ENCODE measurements at places on chromosomes 12 and 14. TPM values are rescaled to one million over a fixed set of nuclear protein-coding genes. Genes with fewer than 3 reads are reported as not detected.

GRCh38 chr12:107396991-107397390, 288.6 kb upstream of the PWP1 start:
- no peaks in the 10 kb centered on the region for H3K36me3 ChIP-seq
- no peaks in the 10 kb centered on the region for H3K27me3 ChIP-seq
- no peak overlapping the region for H3K27ac ChIP-seq
- H3K4me1 ChIP-seq: no peaks in the 10 kb centered on the region

GRCh38 chr12:6444704-6445688, at the start of gene CD27:
Gene CD27 (plus strand): TSS chr12:6444955. CDS start chr12:6445096, 141 bp downstream.
- H3K27me3 ChIP-seq: no peaks in the 10 kb centered on the region
- H3K27ac ChIP-seq: no peak within 1 kb of the TSS
- no peak within 1 kb of the TSS for H3K4me3 ChIP-seq
- peaks cover 4% of the 10 kb centered on the region for H3K4me1 ChIP-seq

The KRT71 gene
- not detected for polyA plus RNA-seq

DNA sequence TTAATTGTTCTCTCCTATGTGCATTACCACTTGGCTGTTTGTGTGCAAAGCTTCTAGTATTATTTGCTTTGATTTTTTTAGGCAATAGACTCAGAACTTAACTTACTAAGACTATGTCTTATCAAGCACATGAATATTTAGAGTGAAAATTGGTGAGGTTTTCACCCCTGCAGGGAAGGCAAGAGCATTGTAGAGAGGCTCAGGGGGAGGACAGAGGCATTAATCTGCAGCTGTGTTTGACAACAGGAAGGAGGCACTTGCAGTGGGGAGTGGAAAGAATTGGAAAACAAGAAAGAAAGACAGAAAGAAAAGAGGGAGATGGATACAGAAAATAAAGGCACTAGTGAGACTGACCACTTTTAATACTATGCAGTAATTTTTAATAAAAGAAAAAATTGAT, 431.6 kb downstream of the PDZRN4 start:
- DNase-seq: peak; percentile 12
- no peaks in the 10 kb centered on the region for H3K4me1 ChIP-seq
- H3K36me3 ChIP-seq: no peaks in the 10 kb centered on the region
- no peaks in the 10 kb centered on the region for H3K27me3 ChIP-seq

- no peaks in the 10 kb centered on the region for H3K4me1 ChIP-seq
- H3K27me3 ChIP-seq: no peaks in the 10 kb centered on the region
- no peak overlapping the region for H3K4me3 ChIP-seq
- H3K27ac ChIP-seq: no peak overlapping the region
- H3K36me3 ChIP-seq: no peaks in the 10 kb centered on the region
- no peak for DNase-seq
Measured at GRCh38 chr14:26293909-26294308, 303.9 kb downstream of the NOVA1 start.

DNA sequence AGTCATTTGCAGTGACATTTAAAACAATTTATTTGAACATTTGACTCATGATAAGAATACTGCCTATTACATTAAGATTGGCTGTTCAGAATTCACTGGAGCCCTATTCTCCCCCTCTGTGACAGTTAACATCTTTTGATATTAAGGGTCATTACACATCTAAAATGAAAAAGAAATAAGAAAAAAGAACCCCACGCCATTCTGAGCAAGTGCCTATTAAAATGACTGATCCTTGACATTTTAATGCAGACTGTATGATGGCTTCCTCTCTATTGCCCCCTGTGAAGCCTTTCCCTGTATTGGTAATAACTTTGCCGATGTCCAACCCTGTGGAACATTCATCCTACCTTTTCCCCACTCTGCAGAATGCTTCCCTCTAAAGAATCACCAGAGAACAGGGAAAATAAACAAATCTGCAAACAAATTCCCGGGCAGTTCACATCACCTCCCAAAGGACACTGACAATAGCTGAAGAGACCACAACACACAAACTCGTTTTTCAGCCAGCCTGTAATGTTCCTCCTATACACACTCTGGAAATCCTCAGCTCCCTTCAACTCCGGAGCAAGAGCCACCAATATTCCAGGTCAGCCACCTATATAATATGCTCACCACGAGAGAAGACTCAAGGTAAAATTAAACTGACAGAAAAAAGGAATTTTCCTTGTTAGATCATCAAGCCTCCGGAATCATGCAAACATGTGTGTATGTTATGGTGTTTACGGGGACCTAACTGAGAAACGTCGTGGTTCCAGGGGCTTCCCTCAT, 2.1 kb downstream of the NIN start:
- peak overlapping the region; percentile 74 for H3K27ac ChIP-seq
- DNase-seq: peak; percentile 25
- H3K4me1 ChIP-seq: peaks cover 27% of the 10 kb centered on the region
- peaks cover 11% of the 10 kb centered on the region for H3K36me3 ChIP-seq
- H3K27me3 ChIP-seq: no peaks in the 10 kb centered on the region

DNA sequence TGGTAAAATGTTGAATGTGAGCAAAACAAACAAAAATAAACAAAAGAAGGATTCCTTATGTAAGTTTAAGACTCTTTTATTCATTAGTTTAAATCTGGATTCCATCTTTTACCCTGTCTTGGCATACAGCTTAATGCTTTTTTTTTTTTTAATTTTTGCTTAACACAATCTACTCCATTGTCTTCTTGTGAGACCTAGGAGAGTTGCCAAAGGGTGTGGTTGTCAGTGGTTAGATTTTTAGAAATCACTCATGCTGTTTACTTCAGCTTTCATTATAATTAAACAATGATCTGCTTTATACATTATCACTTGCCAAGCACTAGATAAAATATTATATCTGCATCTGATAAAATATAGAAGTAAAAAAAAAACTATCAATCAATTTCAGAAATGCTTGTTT, 77.7 kb upstream of the KITLG start:
- peak; percentile 42 for DNase-seq
- no peaks in the 10 kb centered on the region for H3K36me3 ChIP-seq
- H3K27ac ChIP-seq: no peak overlapping the region
- no peaks in the 10 kb centered on the region for H3K4me1 ChIP-seq
- H3K27me3 ChIP-seq: no peaks in the 10 kb centered on the region

DNA sequence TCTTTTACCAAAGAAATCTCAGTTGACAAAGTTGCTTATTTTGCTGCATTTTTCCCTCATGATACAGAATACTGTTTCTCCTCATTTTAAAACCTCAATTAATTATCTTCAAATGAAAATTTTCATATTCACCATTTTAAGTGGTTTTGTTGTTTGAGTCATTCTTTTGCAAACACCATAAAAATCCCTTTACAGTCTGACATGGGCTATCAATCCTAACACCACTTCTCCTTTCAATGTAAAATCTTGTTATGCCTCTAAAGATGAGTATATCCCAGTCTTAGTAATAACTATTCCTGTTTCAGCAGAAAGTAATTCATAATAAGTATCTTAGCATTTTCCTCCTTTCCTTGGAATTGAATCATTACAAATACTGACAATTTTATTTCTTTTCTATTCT, 192.2 kb downstream of the SYT1 start:
- no peaks in the 10 kb centered on the region for H3K36me3 ChIP-seq
- no peaks in the 10 kb centered on the region for H3K4me1 ChIP-seq
- H3K4me3 ChIP-seq: no peak overlapping the region
- H3K27ac ChIP-seq: no peak overlapping the region
- no peaks in the 10 kb centered on the region for H3K27me3 ChIP-seq
- DNase-seq: no peak

The KLRG1 gene
- polyA plus RNA-seq: 1.9 TPM

- no peak overlapping the region for H3K4me3 ChIP-seq
- H3K27ac ChIP-seq: no peak overlapping the region
- no peak for DNase-seq
- H3K4me1 ChIP-seq: peaks cover 2% of the 10 kb centered on the region
- H3K27me3 ChIP-seq: no peaks in the 10 kb centered on the region
Measured at GRCh38 chr12:14850929-14851663, 7.8 kb upstream of the ART4 start.

- no peaks in the 10 kb centered on the region for H3K36me3 ChIP-seq
- DNase-seq: no peak
- no peak overlapping the region for H3K27ac ChIP-seq
- H3K4me1 ChIP-seq: peaks cover 27% of the 10 kb centered on the region
- H3K27me3 ChIP-seq: no peaks in the 10 kb centered on the region
- H3K4me3 ChIP-seq: no peak overlapping the region
Measured at GRCh38 chr14:54682578-54682977, 115.7 kb downstream of the SAMD4A start.

DNA sequence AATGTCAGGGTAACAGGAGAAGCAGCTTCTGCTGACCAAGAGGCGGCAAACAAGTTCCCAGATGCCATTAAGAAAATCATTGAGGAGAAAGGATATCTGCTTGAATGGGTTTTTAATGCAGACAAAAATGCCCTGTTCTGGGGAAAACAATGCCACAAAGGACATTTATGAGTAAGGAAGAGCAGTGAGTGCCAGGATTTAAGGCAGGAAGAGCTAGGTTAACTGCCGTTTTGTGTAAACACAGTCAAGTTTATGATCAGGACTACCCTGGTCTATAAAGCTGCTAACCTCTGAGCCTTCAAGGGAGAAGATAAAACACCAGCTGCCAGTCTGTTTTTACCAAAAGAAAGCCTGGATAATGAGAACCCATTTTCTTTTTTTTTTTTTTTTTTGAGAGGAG, 8.5 kb downstream of the MAPKAPK5 start:
- H3K27me3 ChIP-seq: no peaks in the 10 kb centered on the region
- no peak overlapping the region for H3K27ac ChIP-seq
- peaks cover 19% of the 10 kb centered on the region for H3K36me3 ChIP-seq

DNA sequence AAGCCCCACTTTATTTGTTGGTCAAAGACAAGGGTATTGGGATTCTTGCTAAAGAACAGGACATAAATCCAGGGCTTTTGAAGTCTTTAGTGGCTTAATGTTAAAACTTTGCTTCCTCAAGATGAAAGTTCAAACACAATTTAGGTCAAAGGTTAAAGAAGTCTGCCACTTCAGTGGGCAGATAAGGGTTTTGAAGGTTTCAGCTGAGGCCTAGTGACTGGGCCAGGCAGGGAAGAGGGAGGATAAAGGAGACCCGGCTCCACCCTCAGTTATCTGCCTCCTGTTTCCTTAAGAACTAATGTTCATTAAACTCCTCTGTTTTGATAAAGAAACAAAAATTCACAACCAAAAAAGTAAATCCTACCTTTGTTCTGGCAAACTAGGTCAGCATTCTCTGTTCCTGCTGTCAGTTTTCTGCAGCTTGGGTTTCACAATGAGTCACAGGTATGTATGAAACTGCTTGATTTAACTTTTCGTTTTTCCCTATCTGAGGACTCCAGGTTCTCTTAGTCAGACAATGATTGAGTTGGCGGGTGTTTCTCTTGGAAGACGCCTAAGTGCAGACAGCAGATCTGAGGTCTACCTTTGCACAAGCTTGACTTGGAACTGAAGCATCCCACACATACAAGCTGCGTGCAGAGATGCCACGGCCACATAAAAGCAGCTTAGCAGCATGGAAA, 208.3 kb downstream of the EXOC5 start:
- H3K36me3 ChIP-seq: no peaks in the 10 kb centered on the region
- no peaks in the 10 kb centered on the region for H3K27me3 ChIP-seq

The SETD1B gene
- 10.1 TPM for polyA plus RNA-seq

The PLBD1 gene
- 26.5 TPM for polyA plus RNA-seq

The TGFB3 gene
- 106 TPM for polyA plus RNA-seq

DNA sequence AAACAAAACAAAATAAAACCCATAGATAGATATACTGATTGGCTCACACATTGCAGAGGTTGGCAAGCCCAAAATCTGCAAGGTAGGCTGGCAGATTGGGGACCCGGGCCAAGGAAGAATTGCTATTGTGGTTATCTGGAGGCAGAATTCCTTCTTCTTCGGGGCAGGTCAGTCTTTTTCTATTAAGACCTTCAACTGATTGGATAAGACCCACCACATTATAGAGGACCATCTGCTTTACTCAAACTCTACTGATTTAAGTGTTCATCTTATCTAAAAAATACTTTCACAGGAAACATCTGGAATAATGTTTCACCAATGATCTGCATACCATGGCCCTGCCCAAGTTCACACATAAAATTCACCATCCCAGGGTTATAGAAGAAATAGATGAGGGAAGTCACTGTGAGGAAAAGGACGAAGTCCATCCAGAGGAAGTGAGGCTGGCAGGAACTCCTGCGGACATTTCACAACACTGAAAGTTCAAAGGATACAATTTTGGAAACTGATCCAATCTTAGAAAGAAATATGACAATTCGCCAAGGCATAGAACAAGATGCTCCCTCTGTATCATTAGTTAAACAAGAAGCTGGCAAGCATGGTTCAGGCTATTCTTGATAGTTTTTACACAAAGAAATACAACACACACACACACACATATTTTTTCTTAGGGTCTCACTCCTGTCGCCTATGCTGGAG, 127.6 kb upstream of the MED13L start:
- peaks cover 10% of the 10 kb centered on the region for H3K4me1 ChIP-seq
- no peaks in the 10 kb centered on the region for H3K36me3 ChIP-seq
- no peaks in the 10 kb centered on the region for H3K27me3 ChIP-seq
- no peak for DNase-seq

GRCh38 chr14:81367563-81367962, 32.6 kb downstream of the STON2 start:
- H3K27me3 ChIP-seq: peaks cover 2% of the 10 kb centered on the region
- H3K4me1 ChIP-seq: peaks cover 17% of the 10 kb centered on the region
- H3K36me3 ChIP-seq: peaks cover 28% of the 10 kb centered on the region
- no peak overlapping the region for H3K4me3 ChIP-seq
- DNase-seq: no peak

DNA sequence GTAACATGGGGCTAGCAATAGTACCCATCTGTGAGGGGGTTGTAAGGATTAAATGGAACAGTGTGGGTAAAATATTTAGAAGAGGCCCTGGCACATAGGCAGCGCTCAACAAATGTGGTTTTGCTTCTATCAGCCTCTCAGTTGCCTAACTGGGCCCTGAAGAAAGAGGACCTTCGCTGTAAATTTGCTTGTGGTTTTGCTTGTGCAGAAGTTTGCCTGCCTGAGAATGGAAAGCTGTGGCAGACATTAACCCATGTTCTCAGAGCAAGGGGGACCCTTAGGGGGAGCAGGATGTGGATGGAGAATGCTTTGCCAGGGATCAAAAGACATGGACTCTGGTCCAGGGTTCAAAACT, 160.1 kb downstream of the BRMS1L start:
- H3K4me1 ChIP-seq: no peaks in the 10 kb centered on the region
- H3K27ac ChIP-seq: no peak overlapping the region
- no peak overlapping the region for H3K4me3 ChIP-seq
- H3K27me3 ChIP-seq: no peaks in the 10 kb centered on the region
- DNase-seq: no peak
